ENCODE measurements at places on chromosomes 6 and 20.
A peak's percentile ranks its signal among the peaks of the same experiment; 100 is the strongest.

- DNase-seq, result peak; percentile 65
Observed at GRCh38 chr20:64083378-64083803, 807 bp downstream of the LKAAEAR1 start.

DNA sequence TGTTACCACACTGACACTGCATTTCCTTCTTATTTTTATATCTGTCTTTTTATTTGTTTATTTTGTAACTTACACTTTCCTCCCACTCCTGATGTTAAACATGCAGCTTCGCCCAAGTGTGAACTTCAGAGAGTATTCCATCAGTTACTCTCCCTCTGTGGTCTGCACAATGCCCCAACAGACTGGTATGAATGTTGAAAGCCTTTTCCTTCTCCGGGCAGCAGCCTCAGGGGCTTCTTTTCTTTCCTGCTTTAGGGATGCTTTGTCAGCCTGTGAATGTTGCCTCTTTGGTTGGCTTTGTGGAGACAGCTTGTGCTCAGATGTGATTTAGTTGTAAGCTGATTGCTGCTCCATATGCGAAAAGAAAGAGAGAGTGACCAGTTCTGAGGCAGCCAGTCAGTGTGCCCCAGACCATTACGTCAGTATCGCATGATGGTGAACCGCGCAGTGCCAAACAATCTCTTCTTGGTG, 44.0 kb downstream of the SMPDL3A start:
- DNase-seq, result peak; percentile 83

GRCh38 chr6:148524976-148525375, 182.3 kb downstream of the SASH1 start:
- no peak for DNase-seq

DNA sequence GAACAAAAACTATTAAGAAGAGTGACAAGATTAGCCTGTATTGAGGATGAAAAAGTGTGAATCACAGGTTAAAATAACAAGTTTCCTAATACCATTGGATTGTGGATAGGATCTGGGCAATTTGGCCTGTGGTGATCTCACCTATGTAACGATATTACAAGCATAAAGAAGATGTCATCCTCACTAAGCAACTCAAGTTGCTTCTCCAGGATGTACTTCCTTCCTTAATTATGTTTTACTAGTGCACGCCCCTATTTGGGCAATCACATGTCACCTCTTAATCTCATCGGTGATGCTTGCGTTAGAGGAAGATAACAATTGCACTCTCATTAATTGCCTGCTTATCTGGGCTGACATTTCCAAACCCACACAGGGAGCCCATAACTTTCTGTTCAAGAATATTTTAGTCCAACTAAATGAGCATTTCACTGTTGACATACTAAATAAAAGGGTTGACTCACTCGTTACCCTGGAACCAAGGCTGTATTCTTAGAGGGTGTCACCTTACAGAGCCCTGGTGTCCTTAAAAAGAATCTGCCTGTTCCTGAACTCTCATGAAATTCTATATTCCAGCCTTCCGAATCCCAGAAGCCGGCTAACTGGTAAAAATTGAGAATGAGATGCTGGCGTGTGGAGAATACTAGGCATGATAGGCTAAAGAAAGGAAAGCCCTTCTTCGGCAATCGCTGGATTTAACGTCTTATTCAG, 88.2 kb upstream of the ATXN1 start:
- DNase-seq, result no peak

DNA sequence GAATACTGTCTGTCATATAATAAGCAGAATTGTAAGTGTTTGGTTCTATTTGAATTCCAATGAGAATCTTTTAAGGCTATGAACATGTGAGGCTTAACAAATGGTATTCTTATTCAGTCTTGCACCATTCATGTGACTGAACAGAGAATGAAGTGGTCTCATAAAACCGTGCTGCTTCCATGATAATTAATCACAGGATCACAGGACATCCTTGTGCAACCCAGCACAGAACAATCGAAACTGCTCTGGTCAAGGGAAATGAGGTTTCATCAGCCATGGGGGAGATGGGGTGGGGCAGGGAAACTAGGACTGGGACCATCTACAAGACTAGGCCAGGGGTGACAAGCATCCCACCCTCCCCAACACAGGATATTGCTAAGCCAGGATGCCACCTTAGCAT, 6.0 kb downstream of the PPIL6 start:
- no peak for DNase-seq

DNA sequence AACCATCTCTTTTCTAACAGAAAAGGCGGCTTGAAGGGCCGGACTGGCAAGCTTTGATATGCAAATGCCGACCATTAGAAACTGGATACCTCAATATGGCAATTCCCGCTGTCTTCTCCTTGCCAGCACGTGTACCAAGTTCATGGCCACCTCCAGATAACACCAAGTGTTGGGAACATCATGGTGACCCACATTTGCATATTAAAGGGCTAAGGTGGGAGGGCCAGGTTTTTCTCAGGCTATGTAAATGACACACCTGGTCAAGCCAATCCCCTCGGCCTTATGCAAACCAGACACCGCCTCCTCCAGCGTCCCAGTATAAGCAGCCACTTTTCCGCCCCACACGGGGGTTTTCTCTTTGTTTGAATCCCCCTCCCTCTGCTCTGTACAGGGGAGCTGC, 110.7 kb downstream of the DACT2 start:
- DNase-seq, result no peak

GRCh38 chr20:12110711-12111110, 193.0 kb downstream of the BTBD3 start:
- DNase-seq, result no peak

DNA sequence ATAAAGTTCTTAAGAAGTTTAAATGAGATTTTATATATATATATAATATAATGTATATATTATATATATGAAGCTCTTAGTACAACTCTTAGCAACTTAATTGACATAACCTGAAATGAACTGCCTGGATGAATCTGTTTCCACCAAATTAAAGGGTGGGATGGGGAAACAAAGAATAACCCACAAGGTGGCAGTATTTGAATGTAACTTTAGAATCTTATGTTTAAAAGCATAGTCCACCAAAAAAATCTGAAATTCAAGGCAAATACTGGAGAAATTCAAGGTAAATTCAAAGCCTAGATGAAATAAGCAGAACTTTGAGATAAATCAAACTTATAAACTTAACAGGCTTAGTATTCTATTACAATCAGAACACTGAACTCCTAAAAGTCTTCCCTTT, 4.4 kb upstream of the IBTK start:
- peak; percentile 30 for DNase-seq

- no peak for DNase-seq
Observed at GRCh38 chr20:12687476-12687875, 321.3 kb upstream of the SPTLC3 start.

DNA sequence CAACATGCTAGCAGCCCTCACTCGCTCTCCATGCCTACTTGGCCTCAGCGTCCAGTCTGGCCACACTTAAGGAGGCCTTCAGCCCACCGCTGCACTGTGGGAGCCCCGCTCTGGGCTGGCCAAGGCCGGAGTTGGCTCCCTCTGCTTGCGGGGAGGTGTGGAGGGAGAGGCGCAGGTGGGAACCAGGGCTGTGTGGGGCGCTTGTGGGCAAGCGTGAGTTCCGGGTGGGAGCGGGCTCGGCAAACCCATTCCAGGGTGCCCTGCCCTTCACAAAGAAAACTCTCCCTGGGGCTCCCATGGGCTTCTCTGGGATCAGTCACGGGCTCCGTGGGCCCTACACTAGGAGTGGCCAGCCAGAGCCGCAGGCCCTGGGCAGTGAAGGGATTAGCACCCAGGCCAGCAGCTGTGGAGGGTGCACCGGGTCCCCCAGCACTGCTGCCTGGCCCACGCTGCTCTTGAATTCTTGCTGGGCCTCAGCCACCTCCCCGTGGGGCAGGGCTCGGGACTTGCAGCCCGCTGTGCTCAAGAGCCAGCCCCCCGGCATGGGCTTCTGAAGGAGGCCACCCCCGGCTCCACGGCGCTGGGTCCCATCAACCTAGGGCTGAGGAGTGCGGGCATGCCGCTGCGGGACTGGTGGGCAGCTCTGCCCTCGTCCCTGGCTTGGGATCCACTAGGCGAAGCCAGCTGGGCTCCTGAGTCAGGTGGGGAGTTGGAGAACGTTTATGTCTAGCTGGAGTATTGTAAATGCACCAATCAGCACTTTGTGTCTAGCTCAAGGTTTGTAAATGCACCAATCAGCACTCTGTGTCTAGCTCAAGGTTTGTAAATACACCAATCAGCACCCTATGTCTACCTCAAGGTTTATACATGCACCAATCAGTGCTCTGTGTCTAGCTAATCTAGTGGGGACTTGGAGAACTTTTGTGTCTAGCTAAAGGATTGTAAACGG, 273.6 kb upstream of the SULF2 start:
- DNase-seq, result no peak

- no peak for DNase-seq
Observed at GRCh38 chr20:14824996-14825395, 487.6 kb upstream of the FLRT3 start.

DNA sequence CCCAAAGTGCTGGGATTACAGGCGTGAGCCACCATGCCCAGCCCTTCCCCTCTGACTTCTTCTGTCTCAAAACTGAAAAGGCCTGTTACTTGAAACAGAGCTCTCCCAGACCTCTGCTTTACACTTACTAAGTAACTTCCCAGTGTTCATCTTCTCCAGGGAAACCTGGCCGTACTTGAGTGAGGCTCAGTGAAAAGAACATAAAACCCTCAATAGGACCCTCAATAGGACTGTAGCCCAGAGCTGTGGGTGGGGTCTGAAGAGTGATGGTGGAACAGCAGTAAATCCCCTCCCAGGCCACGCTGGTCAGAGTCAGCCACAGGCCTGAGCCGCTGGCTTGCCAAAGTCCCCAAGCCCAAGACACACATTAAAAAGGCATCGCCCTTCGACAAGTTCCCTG, 145.4 kb downstream of the NFATC2 start:
- no peak for DNase-seq

DNA sequence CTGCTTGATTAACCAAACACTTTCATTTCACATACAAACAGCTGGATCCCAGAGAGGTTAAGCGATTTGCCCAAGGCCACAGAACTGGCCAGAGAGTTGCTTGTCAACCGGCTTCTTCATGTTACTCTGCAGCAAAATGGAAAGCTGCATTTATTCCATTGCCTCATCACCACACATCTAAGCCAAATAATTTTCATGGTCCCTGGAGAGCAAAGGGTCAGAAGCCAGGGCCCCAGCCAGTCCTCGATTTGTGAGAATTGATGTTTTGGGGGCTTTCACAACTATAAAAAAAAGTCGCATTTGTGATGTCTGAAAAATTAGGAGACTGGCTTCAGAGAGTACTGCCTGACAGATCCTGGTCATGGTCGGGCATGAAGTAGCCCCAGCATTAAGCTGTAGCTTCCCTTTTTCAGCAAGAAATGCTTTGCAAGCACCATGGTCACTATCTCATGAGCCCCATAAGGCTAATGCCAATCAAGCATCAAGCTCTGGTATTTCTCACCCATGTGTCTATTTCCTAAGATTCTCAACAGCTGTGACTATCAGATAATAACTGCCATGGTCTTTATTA, 95.8 kb downstream of the BANF2 start:
- no peak for DNase-seq

DNA sequence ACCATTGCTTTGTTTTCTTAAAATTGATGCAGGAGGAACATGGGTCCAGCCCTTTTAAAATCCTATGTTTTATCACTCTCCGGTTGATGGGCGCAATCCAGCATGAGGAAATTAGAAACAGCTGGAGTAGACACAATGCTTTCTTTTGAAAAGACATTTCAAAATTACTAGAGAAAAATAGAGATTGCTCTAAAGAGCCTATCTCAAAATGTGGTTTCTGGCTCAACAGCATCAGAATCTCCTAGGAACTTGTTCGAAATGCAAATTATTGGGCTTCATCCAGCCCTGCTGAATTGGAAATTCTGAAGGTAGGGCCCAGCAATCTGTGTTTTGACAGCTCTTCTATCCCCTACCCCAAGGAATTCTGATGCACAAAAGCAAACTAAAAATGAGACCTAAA, 190.8 kb upstream of the BMP2 start:
- DNase-seq, result no peak

- peak; percentile 95 for DNase-seq
Observed at GRCh38 chr6:113172531-113172966, 684.6 kb upstream of the MARCKS start.

GRCh38 chr20:45293041-45294002, 13.3 kb upstream of the RBPJL start:
- peak; percentile 40 for DNase-seq

DNA sequence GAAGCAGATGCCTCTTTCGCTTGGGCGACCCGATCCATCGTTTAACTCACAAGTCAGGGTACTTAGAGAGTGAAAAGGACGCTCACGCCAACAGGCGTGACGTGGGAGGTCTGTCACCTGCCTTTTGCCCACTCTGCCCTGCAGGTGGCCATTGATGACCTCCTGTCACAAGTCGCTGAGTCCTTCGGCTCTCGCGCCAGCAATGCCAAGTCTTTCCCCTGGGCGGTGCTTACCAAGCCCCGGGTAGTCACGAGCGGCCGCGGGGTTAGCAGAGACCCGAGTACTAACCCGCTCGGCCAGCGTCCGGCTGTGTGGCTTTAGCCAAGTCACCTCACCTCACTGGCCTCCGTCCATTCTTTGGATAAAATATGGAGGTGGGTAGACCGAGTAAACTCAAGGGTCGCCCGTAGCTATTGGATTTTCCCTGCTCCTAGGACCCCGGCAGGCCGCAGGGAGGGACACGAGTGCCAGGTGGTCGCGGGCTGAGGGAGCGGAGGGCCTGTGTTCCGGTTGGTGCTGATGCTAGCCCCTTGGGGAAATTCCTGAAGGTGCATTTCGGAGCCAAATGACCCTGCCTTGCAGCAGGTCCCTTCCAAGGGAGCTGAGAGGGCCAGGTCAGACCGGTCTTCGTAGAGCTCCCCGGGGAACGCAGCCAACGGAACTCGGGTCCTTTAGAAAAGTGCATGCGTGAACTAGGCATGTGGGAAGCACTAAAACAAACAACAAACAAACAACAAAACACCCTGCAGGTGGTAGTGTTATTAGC, 668 bp downstream of the PKIB start:
- no peak for DNase-seq

GRCh38 chr6:70849348-70850069, 107.4 kb downstream of the B3GAT2 start:
- no peak for DNase-seq

- no peak for DNase-seq
Observed at GRCh38 chr6:137369136-137369535, 125.1 kb downstream of the OLIG3 start.

GRCh38 chr6:6856538-6857523, 250.9 kb upstream of the RREB1 start:
- no peak for DNase-seq

DNA sequence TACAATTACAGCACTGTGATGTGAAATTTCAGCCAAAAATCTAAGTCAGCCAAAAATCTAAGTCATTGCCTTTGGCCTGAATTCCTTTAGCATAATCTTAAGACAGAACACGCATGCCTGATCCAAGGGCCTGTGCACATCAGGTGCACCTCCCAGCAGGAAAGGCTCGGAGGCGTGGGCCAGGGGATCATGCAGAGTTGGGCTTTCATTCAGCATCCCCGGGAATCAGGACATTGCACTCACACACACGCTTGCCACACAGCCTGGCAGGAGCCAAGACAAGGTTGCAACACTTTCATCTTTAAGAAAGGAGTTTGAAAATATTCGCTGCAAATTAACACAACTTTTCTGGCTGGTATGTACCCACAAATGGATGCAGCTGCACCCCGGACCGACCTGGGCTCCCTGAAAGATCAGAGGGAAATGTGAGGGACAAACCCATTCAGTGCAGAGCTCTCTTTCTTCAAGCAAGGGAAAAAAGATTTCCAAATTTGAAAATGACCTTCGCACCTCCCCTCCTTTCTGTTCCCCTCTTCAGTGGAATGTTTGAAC, 48.8 kb downstream of the ERMARD start:
- no peak for DNase-seq

All from putamen (tissue), 1 donor.